Activated T-helper 1 cell treated with anti-CD3 and anti-CD28 coated beads, Interleukin-2, amount 50 U/mL, for 16 hours (primary cell): ENCODE measurements at places on chromosomes 6 and 20.

- no peak for DNase-seq
These were observed 110.0 kb upstream of the SSTR4 start for GRCh38 chr20:22924949-22925612.

DNA sequence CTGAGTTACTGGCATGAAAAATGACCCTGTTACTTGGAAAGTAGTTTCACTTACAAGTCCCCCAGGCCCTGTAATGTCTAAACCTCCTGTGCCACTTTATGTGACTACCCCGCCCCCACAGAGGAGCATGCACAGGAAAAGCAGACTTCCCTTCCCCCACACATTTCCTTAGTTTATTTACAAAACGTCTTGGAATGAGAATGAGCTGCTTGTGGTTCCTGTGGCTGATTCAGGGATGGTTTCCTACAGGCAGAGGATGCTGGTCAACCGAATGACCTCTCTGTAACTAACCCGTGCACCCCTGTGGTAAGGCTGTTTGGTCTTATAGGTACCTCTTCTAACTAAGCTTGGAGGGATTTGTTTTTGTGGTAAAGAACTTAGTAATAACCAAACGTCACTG, 28.5 kb downstream of the RSPO3 start:
- no peak for DNase-seq

DNA sequence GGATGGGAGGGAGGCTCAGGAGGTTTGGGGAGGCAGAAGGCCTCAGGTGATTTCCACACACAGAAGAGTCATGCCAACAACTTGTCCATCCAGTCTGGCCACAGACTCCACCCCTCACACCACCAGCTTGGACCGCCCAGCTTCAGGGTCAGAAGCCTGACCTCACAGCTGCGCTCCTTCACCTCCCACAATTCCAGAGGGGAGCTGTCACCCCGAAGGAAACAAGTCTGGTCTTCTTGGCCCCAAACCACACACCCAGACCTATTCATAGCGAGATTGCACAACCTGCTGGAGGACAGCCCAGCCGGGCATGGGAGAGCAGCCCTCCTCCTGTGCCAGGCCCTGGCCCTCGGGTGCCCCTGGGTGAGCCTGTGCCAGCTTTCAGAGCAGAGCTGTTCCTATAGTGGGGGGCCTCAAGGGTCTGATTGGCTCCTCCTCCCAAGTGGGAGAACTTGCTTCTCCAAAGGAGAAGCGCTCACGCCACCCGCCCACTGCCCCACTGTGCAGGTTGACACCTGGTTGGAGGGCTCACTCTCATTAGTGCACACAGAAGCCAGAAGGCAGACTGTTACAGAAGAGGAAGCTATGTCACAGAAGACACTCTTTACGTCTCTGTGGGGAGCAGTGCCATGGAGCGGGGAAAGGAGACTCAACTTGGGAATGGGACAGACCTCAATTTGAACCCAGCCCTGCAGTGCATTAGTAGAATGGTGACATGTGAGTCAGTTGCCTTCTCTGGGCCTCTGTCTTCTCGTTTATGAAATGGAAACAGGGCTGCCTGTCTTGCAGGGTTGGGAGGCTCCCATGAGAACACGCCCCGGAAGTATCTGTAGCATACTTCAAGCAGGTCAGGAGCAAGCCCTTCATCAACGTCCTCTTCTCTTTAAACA, 128.8 kb downstream of the FOXO3 start:
- no peak for DNase-seq

DNA sequence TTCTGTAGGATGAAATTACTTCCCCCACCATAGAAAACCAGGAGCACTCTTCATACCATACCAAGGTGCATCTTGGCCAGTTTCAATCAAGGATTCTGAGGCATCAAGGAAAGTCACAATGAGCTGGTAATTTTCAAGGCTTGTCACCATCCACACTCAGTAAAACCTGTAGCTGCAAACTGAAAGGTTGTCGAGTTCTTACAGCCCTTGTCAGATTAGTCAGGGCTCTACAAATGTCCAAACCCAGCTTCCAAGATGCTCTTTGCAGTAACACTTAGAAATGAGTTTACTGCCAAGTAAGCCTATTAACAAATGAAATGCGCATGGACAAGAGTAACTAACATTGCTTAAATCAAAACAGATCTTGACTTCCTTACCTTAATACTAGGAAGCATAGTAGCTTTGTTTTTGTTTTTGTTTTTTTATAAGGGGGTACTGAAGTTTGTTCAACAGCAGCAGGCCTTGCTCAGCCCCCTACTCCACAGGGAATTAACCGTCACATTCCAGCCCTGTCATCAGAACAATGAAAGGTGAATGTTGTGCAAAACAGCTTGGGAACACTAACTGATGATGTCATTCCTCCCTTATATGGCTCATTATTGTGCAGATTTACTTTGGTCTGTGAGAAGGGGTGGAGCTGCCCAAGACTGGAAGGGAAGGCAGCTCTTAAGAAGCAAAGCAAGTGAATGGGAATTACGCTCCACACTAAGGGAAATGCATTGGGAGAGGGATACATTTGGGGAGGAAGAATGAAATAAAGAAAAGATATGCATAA, 49.9 kb upstream of the TMEM30A start:
- no peak for DNase-seq

DNA sequence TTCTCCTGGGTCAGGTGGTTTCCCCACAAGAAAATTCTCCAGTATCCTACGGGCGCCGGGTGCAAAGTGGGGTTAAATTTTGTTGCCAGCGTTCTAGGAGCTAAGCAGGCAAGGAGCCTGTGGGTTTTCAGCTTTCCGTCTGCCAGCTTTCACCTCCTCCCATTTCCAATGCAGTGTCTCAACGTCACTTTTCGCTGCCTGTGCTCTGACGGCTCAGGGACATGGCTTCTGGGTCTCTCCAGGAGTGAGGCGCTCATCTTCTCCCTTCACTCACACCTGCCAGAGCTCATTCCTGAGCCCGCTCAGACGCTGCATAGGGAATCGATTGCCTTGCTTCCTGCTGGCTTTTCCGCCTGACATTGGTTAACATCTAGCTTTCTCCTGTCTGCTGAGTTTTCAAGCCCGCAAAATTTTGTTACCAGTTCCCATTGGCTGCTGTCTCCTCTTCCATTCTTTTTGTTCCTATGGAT, 7.3 kb upstream of the NAA20 start:
- DNase-seq = no peak

DNA sequence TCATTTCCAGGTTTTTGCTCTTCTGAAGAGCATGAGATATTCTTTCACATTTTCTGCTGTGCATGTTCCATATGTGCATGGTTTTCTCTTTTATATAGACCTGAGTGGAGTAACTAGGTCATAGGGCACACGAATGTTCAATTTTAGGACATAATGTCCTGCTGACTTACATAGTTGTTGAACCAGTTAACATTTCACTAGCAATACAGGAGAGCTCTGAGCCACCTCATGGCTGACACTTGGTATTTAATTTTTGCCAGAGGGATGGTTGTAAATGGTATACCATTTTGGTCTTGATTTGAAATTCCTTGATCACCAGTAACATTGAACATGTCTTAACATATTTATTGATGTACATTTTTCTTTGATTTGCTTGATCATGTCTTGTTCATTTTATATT, 38.3 kb downstream of the IGF2R start:
- no peak for DNase-seq

DNA sequence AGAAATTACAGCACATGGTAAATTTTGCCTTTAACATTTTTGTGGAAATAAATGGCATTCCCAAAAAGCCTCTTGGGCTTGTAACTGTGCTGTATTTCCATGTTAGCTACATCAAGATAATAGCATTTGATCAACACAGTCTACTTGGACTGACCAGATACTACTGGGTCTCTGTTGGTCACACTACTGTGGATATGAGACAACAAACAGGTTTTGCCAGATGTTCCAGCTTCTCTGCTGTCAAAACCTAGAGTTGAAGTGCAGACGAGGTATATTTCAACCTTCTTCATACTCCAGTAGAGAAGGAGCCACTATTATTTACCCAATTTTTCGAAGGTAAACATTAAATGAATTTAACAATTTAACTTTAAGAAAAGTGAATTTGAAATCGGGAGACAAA, 284.7 kb upstream of the CITED2 start:
- no peak for DNase-seq

DNA sequence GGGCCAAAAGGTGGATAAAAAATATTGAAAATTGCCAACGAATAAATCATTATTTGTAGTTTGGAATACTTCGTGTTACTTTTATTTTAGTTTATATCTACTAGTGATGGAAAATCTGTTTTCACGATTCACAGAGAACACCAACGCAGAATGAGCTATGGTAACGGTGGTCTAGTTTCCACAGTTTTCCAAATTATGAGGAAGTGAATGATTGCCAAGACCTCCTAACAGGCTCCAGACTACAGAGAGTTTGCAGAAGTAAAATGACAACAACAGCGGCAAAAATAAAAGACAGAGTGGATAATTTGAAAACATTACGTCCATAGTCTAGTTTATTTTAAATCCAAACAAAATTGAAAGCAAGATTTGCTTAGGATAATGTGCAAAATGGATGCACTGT, 57.0 kb upstream of the AIG1 start:
- no peak for DNase-seq

DNA sequence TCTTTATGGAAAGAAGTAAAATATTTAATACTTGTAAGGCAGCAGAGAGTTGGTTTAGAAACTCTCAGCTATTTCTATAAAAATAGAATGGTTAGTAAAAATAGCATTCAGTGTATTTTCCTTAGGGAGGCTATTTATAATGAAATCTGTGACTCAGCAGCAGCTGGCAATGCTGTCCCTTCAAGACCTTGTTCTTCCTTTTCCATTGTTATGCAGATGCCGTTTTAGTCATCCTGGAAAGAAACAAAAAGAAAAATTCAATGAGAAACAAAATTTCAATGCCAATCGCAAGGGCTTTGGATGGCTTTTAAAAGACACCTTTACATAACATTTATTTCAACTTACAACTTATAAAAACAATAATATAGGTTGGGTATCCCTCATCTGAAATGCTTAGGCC, 17.5 kb downstream of the MPC1 start:
- no peak for DNase-seq

DNA sequence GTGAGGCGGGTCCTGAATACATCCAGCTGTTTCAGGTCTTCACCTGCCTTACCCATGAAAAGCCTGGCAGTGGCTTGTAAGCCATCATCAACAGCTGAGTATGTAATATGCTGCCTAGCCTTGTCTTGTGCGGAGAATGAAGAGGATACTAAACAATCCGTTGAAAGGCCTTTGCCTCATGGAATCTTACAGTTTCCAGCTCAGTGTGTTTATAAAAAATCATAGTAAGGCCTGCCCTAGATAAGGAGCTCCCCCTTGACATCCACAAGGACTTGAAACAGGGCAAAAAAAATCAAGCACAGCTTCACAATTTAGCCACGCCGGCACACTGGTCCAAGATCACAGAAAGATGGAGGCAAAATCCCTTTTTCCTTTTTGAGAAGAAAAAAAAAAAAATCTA, 115.7 kb downstream of the KIF16B start:
- no peak for DNase-seq

DNA sequence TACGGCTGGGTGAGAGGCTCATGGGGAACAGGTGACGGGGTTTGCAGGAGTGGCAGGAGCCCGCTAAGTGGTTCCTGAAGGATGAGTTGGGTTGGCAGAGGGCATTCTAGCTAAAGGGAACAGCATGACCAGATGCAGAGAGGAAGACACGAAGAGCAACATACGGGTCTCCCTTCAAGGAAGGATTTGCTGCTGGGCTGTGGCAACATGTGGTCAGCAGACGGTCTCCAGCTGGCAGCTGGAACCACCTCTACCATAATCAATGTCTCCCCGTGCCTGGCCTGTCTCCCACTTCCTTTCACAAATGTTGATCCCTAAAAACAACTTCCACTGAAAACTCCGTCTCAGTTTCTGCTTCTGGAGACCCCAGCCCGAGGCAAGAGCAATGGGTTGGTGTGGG, 80.6 kb upstream of the SULF2 start:
- no peak for DNase-seq

DNA sequence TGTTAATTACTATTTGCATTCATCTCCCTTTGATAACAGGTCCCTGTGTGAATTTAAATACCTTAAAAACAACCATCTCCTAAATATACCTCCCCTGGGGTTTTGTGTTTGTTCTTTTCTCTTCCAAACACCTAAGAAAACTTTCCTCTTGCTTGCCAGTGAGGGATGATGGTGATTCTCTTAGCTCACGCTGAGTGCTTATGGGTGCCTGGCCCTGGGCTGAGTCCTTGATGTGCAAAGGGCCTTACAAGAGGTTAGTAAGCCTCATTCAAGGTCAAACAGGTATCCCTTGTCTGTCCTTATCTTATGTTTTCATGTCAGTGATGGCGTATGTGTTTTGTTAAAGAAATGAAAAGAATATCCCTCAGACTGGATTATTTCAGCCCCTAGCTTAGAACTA, 76.3 kb downstream of the SYCP2L start:
- DNase-seq = no peak
